CD14-positive monocyte (primary cell): ENCODE measurements at places on chromosomes 12 and 14.
A peak's percentile ranks its signal among the peaks of the same experiment; 100 is the strongest.

- DNase-seq: no peak
Measured at GRCh38 chr12:122963941-122964265, 2.4 kb downstream of the ABCB9 start.

DNA sequence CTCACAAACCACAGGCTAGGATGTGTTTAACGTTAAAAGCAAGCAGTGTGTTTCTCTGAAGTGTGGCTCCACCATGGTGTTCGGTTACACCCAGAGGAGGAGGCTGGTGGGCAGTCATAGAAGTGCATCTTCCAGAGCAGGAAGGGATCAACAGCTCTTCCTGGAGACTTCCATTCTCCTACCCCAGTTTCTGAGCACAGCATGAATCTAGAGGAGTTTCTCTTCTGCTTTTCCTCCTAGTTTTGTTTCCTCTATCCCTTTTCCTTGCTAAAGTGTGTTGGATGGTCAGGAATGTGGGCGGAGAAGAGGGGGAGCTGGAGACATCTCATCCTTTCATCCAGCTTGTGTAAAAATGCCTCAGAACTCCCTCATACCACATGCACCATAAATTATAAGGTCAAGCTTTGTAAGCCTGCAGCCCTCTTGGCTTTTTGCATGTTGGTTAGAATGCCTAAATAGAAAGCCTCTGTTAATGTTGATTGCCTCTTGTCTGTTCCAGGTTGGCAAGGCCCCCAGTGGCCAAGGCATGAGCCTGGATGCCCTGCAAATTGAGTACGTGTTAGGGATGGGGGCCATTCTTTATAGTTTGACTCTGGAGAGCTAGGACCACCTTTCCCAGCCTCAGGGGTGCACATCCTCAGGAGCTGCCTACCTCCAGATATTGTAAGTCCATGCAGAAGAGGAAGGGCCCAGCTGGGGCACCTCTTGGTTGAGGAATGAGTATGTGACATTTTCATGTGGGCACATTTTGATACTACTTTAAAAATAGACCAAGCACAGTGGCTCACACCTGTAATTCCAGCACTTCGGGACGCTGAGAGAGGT, 4.0 kb upstream of the CKAP4 start:
- no peak for DNase-seq

DNA sequence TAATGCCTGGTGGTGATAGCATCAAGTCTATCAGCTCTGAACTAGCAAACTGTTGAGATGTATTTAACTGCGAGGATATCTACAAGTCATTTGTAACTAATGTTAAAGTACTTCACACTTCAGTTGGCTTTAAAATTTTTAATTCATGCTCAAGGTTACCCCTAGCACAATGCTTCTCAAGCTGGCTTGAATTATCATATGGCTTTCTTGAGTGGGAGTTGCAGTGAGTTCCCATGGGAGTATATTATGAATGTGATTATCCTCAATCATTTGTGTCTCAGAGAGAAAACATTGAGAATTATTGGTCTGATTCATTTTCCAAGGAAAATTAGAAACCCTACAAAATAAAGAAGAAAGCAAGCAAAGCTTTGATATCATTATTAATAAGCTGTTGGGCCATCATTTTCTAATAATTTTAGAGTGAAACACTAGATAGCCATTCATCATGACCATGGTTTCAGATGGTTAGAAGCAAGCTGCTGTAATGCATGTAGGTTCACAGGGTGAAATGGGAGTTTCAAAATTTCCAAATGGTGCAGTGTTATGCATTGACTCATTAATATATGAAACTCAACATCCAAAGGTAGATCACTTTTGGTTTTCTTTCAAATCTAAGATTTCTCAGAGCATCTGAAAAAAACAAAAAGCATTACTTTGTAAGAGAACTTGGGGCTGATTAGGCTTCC, 11.8 kb upstream of the KRAS start:
- DNase-seq: no peak

DNA sequence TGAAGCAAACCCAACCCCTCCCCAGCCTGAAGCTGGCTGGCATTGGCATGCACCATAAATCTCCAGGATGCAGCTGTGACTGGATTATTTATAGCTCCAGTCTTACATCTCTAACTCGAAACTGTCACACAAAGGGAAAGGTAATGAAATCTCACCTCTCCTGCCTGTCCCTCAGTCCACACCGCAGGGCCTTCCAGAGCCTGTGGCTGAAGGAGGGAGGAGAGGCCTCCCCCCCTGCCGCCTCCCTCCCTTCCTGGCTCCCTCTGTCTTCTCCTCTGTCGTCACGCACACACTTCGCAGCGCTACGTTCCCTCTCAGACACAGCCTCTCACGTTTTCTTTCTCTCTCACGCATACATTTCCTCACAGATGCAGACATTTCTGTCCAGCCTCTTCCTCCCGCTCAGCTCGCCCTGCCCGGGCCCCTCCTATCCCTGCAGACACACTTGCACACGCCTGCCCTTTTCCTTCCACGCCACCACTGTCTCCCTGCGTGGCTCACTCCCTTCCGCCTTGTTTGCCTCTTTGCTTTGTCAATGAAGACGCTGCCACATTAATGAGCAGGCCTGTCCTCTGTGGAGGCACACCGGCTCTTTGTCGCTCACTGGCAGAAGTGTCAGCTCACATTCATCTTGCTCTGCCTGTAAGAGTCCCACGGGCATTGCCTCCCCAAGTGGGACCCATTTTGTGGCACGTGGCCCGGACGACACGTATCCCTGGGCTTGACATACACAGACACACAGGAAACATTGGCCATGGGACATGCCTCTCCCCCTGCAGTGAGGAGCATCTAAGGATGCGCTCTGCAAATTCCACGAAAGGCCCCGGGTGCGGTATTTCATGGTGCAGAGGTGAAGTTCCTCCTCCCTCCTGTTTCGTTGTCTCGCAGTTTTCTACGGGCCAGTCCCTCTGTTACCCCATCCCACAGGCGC, 27.9 kb downstream of the IRF2BPL start:
- peak; percentile 81 for DNase-seq
